Cortex of kidney (tissue), 1 donor: ENCODE measurements at places on chromosomes 3 and 15.

DNA sequence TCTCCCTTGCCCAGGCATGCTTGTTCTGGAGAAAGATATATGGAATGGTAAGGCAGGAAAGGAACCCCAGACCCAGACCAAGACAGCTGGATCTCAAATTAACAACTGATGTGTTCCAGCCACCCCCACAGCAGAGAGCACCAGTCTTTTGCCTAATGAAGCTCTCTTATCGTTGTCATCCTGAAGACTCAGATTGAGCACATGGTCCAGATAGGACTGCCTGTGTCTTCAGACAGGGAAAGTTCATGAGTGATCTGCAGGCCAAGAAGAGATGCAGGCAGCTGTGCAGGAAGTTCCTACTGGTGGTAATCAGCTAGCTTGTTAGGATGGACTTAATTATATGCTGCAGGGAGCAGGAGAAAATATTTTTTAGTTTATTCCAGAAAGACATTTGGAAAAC is 53.3 kb downstream of the PPP2R3A start:
- no peak for DNase-seq

GRCh38 chr3:9793161-9793781 is 389 bp downstream of the ARPC4 start:
- no peak for DNase-seq

DNA sequence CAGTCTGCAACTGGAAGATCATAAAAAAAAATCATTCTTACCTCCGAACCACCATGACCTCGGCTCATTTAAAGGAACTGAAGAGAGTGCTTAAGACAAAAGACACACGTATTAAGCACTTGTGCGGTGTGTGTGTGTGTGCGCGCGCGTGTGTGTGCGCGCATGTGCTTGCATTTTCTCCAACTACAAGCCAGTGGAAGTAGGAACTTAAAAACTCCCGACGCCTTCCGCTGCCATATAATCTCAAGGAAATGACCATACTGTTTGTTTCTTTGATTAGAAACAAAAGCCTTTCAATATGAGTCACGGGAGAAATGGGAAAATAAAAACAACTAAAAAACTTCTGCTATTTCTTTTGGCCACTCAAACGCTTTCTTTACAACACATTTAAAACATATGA is 32.4 kb downstream of the FRMD4B start:
- DNase-seq, result no peak

DNA sequence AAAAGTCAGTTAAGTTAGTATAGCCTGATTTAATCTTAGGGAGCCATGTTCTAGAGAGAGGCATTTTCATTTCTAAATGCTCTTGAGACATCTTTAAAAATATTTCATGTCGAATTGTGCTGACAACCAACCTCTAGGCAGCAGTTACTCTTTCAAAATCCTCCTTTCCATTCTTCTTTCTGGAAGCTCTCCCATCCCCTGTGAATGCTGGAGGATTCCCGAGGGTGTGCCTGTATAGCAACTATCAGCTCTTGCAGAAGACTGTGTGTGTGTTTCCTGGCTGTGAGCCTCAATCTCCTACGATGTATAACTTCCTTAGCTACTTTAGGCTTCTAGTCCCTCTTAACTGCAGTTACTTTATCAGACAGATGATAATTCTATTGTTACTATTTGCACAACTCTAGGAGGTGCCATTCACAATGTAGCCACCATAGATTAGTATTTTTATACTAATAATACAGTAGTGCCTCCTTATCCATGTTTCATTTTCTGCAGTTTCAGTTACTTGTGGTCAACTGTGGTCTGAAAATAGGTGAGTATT is 250.3 kb downstream of the EDEM1 start:
- DNase-seq, result no peak

- DNase-seq, result no peak
Observed at GRCh38 chr3:54543446-54543845, 384.4 kb downstream of the LRTM1 start.

DNA sequence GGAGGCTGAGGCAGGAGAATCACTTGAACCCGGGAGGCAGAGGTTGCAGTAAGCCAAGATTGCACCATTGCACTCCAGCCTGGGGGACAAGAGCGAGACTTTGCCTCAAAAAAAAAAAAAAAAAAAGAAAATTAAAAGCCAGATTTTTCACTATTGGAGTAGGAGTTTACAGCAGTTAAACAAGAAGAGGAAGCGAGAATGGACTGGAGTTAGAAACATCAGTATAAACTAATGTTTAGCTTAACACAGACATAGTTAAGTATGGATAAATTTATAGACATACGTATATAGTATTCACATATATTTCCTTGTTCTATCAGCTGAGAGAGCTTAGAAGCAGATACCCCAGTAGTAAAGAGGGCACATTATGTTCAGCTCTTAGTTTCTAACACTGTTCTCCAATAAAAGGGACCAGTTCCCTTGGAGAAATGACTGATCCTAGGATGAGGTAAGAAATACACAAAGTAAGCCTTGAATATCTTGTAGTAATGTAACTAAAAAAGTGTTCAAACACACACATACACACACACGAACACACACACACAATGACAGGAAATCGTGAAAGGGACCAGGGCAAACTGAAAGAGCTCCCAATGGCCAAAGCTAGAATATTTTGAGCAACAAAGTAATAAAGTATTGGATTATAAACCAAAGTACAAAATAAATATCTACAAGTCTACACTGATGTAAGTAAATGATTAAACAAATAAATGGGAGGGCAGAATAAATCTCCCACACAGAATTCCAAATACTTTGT is 25.1 kb downstream of the PIK3CB start:
- DNase-seq, result no peak
